ENCODE measurements at places on chromosomes 1 and 21. TPM values are rescaled to one million over a fixed set of nuclear protein-coding genes. Genes with fewer than 3 reads are reported as not detected.

Gene OR6K3
- total RNA-seq, result not detected

Gene FCGR3A
- not detected for total RNA-seq

Gene HSF2BP
- total RNA-seq, result 0.13 TPM

GRCh38 chr1:234608025-234608910 is 1.7 kb downstream of the IRF2BP2 start:
- peak; percentile 87 for DNase-seq

Gene CAPN9
- 1.8 TPM for total RNA-seq

DNA sequence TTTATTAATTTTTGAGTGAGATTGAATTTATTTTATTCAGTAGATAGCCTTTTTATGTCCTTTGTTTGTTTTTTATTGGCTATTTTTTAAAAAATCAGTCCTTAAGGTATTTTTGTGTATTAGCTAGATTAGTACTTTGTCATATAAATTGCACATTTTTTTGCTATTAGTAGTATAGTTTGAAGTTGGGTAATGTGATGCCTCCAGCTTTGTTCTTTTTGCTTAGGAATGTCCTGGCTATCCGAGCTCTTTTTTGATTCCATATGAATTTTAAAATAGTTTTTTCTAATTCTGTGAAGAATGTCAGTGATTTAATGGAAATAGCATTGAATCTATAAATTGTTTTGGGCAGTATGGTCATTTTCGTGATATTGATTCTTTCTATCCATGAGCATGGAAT is 80.4 kb downstream of the MAN1A2 start:
- DNase-seq, result no peak

GRCh38 chr1:24930260-24931145 is at the start of gene RUNX3:
Gene RUNX3, minus strand, starts transcription at chr1:24930276. Its CDS starts 408 bp downstream, at chr1:24929868.
- DNase-seq, result no peak

- no peak for DNase-seq
Measured at GRCh38 chr21:27649323-27649722, 682.4 kb upstream of the ADAMTS5 start.

GRCh38 chr1:26003756-26004155 is 5.9 kb upstream of the PAFAH2 start:
- DNase-seq, result no peak

- DNase-seq, result peak; percentile 7
Measured at GRCh38 chr1:50060279-50060678, 36.5 kb upstream of the AGBL4 start.

Gene SLC1A7
- total RNA-seq, result 3.1 TPM

Gene S100B
- not detected for total RNA-seq

DNA sequence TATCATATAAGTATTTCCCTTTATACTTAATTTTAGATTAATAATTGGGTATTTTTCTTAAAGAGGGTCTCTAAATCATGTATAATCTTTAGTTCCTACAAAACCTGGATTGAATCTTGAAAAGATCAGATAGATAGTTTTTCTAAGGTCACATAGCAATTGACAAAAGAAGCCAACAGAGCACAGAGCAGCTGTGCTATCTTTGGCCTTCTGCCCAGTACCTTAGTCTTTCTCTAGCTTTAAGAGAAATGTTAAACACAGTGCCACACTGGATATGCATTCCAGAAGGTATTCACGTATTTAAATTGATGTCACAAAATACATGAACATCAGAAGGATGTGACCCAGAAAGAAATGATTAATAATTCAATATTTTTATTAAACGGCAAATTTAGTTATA is 86.8 kb downstream of the C21orf91 start:
- no peak for DNase-seq

- no peak for DNase-seq
Measured at GRCh38 chr1:109151146-109151990, 37.5 kb downstream of the ELAPOR1 start.

GRCh38 chr1:179742717-179743678 is at the start of gene FAM163A:
Gene FAM163A, plus strand, starts transcription at chr1:179743291. Its CDS starts 69,807 bp downstream, at chr1:179813098.
- DNase-seq, result no peak

All from HT-29 (cell line).